Substantia nigra (tissue), 51 donors: ENCODE measurements at places on chromosomes 11 and 22.

DNA sequence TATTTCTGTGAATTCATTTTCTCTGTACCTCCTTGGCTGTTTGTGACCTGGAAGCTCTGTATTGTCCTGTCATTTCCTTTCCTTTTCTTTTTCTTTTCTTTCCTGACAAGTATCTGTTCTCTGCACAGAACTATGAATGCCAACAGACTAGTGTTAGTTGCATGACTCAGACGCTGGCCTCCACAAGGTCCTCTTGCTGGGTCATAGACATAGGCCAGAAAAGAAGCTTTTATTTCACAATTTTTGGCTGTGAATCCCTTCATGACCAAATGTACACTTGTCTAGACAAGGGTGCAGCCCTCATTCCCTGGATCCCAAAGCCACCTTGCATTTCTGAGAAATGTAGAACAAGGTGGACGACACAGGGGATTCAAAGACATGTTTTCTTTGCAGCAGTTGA is 104.1 kb upstream of the MTNR1B start:
- no peak for DNase-seq

GRCh38 chr11:112127056-112127455 is 36.8 kb downstream of the IL18 start:
- DNase-seq, result no peak

GRCh38 chr11:65810046-65810868 is 23.4 kb downstream of the OVOL1 start:
- DNase-seq, result no peak

DNA sequence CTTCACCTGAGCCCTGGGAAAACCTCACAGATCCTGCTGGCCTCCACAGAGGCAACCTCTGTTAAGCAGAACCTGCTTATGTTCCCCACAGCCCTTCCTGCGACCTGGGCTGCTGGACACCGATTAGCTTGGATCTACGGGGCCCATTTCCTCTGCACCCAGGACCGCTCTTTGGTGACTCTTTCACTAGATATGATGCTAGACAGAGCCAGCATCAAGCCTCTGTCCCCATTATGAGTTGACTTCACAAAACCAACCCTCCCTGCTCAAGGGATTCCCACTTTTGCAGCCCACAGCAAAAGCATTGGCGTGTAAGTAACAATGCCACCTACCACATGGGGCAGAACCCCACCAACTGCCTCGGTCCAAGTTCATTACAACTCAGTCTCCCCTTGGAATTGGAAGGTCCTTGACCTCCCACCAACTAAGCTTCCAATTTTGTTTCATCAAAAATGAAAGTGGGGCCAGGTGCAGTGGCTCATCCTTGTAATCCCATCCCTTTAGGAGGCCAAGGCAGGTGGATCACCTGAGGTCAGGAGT is 15.2 kb upstream of the TMPRSS4 start:
- DNase-seq, result no peak

GRCh38 chr11:101862391-101863233 is 52.2 kb upstream of the CEP126 start:
- DNase-seq, result no peak

- DNase-seq, result no peak
These were observed 39.7 kb downstream of the DEUP1 start for GRCh38 chr11:93370260-93370659.

- DNase-seq, result no peak
These were observed 1.4 kb upstream of the OR52I2 start for GRCh38 chr11:4580124-4580523.

DNA sequence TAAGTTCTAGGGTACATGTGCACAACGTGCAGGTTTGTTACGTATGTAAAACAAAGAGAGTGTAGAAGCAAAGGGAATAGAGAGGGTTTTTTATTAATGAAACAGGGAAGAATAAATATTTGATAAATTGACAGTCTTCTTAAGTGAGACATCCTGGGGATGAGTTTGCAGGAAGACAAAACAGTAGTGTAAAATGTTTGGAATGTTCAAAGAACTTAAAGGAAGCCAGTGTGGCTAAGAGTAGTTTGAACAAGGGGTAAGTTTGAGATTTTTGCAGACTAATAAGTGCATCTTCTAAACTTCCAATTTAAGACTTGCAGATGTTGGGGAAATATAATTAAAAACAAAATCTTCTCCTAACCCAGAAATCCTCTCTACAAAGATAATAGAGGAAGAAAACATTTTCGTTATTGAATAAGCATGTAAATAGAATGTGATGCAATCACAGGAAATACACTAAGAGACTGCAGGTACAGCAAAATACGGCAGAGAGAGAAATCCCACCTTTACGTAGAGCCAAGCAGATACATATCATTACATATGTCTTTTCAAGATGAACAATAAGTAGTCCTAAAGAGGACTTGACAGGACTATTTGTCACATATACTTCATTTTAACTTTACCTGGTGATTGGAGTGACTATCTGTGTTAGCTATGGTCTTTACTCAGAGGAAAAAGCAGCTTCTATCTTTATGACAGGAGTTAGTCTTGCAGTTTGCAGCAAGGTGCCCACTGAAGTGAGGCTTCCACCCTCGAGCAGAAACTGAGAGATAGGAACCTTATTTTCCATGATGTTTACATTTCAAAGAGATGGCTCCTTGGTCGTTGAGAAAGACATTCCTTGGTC is 402.1 kb downstream of the CNTN5 start:
- no peak for DNase-seq

DNA sequence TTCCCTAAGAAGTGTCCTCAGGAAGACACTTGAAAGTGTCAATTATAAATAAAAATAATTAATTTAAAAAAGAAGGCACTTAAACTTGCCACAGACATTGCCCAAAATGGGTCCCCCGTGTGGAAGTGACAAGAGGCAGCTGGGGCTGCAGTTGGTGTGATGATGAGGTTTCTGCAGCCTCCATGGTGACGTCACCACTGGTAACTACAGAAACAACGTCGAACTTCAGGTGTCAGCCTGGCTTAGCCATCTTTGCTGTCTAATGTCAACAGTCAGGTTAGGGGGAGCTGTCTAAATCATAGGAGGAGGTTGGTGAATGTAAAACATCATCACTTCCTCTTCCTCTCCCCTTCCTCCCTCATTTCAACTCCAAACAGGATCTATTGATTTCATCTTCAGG is 328.6 kb downstream of the MN1 start:
- no peak for DNase-seq

DNA sequence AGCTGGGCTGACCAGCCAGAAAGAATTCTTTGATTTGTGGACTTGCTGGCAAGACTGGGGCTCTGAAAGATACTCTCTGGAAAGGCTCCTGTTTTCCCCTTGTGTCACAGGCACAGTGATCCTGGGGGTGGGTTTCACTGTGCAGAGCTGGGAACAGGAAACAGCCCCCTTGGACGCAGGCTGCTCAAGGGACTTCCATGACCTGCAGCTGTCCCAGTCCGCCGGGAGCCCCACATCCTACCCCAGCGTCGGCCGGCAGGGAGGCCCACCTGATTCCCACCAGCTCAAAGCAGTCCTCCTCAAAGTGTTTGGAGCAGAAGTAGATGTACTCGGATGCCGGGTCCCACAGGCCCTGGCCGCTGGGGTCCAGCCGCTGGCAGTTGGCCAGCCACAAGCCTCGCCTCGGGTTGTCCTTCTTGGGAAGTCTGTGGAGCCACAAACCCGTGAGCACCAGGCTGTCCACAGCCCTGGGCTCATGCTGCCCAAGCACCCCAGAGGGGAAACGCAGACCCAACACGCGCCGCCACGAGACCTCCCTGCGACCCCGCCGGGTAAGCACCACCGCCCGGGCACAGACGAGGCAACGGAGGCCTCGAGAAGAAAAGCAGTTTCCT is 824 bp downstream of the THAP7 start:
- DNase-seq, result no peak

DNA sequence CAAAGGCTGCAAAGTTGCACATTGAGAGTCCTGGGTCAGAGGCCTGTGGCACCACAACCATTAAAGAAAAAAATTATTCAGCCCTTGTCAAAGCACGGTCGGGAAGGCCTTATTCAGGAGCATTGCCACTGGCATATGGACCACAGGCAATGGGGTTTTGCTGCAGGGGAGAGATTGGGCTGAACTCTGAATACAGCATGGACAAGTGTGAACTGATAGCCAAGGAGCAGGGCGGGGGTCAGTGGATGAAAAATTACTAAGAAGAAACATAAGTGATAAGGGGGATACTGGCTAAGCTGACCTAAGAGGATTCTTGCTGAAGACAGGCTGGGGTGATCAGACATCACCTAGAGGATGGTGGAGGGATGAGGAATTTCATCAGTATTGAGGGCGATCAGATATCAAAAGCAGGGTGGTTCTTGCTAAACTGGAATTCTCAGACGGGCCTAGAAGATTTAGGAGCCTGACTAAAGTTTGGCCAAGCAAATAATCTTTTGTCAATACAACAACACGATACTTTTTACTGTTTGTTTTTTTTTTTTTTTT is 3.3 kb upstream of the DGCR8 start:
- no peak for DNase-seq

- no peak for DNase-seq
These were observed 35.6 kb upstream of the DDI1 start for GRCh38 chr11:104000798-104001197.

- no peak for DNase-seq
These were observed 25.5 kb downstream of the CTTN start for GRCh38 chr11:70423523-70424505.

- DNase-seq, result no peak
These were observed 20.5 kb downstream of the TBRG1 start for GRCh38 chr11:124643042-124643604.

DNA sequence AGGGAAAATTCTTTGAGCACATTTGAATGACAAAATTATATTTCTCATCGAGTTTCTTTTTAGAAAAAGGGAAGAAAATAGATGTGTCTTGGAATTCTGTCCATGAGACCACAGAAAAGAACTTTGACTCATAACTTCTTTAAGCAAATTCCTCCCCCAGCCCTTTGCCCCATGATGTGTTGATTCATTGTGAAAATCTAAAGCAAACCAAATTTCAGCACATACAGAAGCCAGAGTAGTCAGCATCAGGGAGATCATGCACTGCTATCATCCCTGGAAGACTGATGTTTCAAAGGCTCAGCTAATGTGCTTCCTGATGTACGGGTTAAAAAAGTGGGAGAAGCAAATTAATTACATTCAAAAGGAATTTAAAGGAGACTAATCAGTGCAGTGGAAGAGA is 159.7 kb downstream of the FAT3 start:
- DNase-seq, result no peak

DNA sequence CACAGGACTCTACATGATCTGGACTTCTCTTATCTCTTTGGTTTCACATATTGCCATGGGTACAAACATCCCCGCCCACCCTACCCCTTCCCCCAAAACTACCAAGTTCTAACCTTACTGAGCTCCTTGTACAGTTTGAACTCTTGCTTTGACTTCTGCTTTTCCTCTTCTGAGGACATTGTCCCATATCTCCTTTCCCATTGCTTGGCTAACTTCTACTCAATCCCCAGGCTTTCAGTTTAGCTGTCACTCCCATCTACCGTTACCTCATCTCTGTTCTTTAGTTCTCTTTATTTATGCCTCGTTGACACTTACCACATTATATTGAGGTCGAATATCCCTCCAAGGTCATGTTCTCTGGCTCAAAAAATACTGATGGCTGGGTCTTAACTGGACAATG is 393.5 kb upstream of the CADM1 start:
- no peak for DNase-seq

DNA sequence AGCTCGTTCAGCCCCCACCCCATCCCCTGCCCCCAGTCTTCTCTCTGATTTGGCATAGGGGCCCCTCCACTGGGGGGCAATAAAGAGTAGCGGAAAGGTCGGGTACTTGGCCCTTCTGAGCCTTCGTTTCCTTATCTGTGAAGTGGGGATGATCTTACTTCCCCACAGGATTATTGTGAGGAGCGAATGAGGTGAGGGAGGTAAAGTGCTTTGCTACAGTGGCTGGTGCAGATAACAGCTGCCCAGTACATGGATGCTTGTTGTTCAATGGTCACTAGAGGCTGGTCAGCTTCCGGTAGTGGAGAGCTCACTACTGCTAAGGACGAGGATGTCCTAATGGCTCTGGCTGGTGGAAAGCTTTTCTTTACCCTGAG is 101.2 kb downstream of the CEP164 start:
- no peak for DNase-seq

GRCh38 chr22:29351042-29351441 is 35.5 kb upstream of the RASL10A start:
- no peak for DNase-seq

DNA sequence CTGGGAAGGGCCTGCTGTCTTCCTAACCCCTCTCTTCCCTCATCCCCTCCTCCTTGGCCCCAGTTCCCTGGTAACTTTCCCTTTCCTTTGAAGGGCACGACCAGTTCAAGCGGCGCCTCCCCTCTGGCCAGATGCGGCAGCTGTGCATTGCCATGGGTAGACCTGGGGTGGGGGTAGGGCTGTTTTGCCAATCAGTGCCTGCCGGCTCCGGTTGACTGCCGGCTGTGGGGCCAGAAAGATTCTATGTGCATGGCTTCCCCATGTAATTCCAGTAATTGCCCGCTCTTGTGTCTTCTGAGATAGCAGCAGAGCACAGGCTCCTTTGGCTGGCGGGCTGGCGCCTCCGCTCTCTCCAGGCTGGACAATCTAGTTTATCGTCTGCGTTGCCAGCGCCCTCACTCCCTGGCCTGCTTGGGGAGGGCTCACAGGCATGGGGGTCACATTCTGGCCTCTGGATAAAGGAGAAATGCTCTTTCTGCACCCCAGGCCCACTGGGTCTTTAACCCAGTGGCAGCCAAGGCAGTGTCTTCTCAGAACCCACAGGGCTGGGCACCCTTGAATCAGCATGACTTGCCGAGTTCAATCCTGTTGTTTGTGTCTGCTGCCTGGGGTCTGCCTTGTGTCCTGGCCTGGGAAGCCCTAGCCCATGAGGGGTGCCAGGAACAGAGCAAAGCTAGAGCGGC is 9.4 kb downstream of the SIDT2 start:
- no peak for DNase-seq

- DNase-seq, result no peak
These were observed 66.5 kb downstream of the IGF2 start for GRCh38 chr11:2072551-2073261.

DNA sequence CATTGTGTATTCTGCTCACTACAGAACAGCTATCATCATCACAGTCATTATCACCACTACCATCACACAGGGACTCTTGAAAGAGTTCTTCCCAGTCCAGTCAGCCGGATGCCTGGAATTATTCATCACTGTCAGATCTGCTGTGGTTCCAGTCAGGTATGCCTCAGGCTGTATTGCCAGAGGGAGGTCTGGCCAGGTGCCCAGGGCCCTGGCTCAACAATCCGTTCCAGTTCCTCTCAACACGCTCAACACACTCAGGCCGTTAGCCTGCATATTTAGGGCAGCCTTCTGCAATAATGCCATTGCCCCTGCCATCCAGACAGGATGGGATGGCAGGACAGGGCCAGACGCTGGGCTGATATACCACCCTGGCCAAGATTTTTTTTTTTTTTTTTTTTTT is 28.6 kb upstream of the RASL10A start:
- peak; percentile 34 for DNase-seq
